ENCODE measurements at places on chromosomes 12 and 14. TPM values are rescaled to one million over a fixed set of nuclear protein-coding genes. Genes with fewer than 3 reads are reported as not detected.

The ARPC3 gene
- polyA plus RNA-seq, result 241 TPM

The SERPINA5 gene
- 2.3 TPM for polyA plus RNA-seq

The GDF3 gene
- not detected for polyA plus RNA-seq

The CNTN1 gene
- 19.5 TPM for polyA plus RNA-seq

The EP400 gene
- 25.1 TPM for polyA plus RNA-seq

The TPH2 gene
- not detected for polyA plus RNA-seq

The SYNDIG1L gene
- polyA plus RNA-seq, result 0.78 TPM

The PRH2 gene
- not detected for polyA plus RNA-seq

The PTPRO gene
- 16.0 TPM for polyA plus RNA-seq

The AVPR1A gene
- 0.14 TPM for polyA plus RNA-seq

The E2F7 gene
- 11.3 TPM for polyA plus RNA-seq

The SLC25A21 gene
- polyA plus RNA-seq, result 1.8 TPM

The TMEM19 gene
- 15.9 TPM for polyA plus RNA-seq

The NFATC4 gene
- 11.6 TPM for polyA plus RNA-seq

The GALNT9 gene
- 17.7 TPM for polyA plus RNA-seq

The CCDC175 gene
- polyA plus RNA-seq, result not detected

The PPP1R1A gene
- 16.0 TPM for polyA plus RNA-seq

The DBX2 gene
- 0.61 TPM for polyA plus RNA-seq

The CDC42BPB gene
- polyA plus RNA-seq, result 82.7 TPM

The KRT77 gene
- not detected for polyA plus RNA-seq

The LRRC43 gene
- polyA plus RNA-seq, result 1.7 TPM

The TUBA1A gene
- 7,715 TPM for polyA plus RNA-seq

Measured in brain (organoid and tissue), 16 donors.